Stimulated activated CD8-positive, alpha-beta memory T cell treated with anti-CD3 and anti-CD28 coated beads, Interleukin-7, amount 100 ng/mL, for 4 hours (primary cell): ENCODE measurements at places on chromosomes 2 and 18.

DNA sequence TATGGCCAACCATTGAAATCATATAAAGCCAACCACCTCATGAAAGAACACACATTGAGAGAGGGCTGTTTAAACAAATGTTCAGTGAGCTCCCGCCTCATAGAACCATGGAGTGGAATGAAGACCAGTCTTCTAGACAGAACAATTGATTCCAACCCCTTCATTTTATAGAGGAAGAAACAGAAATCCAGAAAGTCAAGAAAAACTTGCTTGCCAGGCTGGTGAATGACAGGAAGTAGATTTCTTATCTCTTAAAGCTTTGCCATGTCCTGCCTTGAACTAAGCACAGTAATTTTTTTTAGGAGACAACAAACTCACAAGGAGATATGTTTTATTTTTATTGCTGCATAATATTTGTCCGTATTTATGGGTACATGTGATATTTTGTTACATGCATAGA is 16.5 kb upstream of the NRP2 start:
- no peak for DNase-seq

DNA sequence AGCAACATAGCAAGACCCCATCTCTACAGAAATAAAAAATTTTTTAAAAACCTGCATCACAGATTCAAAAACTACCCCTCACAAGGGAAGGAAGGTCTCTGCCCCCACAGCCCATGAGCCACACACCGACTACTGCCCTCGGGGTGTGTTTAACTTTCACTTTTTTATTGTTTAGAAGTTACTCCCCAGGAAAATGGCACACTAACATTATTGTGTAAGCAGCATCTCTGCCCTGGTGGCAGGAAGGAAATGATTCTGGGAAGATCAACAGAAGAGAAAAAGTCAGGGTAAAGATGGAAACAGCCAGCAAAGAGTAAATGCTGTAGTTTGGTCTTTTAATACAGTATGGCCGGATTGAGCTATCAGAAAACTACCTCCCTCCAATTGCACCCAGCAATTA is 21.9 kb downstream of the TRABD2A start:
- no peak for DNase-seq

DNA sequence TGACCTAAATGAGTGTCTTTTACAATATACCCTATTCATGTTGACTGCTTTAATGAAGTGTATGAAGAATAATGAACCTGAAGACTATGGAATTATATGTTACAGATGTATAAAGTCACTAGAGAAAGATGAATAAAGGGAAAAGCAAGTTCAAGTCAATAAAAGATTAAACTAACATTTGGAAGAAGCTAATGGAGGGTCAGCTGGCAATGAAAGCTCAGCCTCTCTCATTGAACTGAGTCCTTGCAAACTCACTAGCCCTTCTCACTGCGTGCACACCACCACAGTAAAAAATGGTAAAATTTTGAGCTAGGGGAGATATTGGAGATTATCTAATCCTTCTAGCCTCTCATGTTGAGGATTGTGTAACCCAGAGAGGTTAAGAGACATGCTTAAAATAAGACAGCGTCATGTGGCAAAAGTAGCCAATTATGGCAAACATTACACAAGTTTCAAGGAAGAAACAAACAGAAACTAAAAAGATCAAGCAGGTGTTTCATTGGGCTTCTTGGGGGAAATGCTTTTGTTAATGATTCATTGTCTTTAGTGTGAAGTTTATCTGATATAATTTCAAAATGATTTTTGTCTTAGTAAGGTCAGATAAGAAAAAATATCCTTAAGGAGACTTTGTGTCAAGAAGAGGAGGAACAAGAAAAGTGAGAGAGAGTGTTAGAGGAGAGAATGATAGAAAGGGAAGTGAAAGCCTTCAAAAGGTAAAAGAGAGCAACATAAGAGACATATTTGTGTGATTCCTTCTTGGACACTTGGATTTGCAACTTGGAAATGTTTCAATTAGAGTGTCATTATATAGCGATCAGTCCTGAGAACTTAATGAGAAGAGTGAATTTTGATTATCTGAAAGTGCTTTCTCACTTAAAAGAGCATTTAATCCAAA is 893.7 kb upstream of the FAM98A start:
- DNase-seq = no peak

- DNase-seq = no peak
Measured at GRCh38 chr2:10048501-10049171, 5.3 kb downstream of the KLF11 start.

- no peak for DNase-seq
Measured at GRCh38 chr2:142306131-142306530, 175.3 kb upstream of the LRP1B start.

- no peak for DNase-seq
Measured at GRCh38 chr2:177983183-177983788, 89.3 kb downstream of the PDE11A start.

GRCh38 chr18:10403708-10404107 is 50.7 kb upstream of the APCDD1 start:
- DNase-seq = no peak

- no peak for DNase-seq
Measured at GRCh38 chr18:50167966-50168365, 27.0 kb downstream of the MYO5B start.

DNA sequence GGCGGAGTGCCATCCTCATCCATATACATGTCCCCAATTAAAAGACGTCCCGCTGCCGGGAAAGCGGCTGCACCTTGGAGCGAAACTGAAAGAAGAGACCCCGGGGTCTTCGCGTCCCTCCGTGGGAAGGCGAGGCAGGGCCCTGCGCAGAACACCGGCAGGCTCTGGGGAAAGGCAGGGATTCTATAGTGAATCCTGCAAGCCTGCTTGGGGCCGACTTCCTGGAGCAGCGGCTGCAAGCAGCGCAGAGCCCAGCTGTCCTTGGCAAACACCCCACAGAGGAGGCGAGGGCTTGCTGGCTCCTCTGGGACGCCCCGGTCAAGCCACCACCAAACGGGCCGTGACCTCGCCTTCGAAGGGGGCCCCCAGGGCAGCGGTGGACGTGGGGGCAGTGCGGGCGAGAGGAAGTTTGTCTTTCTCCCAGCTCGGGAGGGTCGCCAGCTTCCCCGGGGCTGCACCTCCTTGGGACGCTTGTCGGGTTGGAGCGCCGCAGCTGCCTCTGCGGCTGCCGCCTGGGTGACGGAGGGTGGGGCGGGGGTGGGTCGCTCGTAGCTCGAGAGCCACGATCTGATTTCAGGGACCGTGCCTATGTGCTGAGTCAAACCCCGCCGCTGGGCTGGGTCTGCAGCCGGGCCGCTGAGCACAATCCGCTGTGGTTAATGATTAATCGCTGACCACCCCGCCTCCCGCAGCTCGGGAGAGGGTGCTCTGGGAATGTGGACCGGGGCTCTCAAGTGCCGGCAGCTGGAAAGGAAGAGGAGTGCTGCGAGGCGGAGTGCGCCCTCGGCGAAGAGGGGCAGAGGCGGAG is 486 bp upstream of the GPR39 start:
- no peak for DNase-seq
